T-helper 9 cell (primary cell): ENCODE measurements at places on chromosomes 3 and 15.

GRCh38 chr3:82030916-82031315 lies 269.5 kb upstream of the GBE1 start:
- no peak for DNase-seq

DNA sequence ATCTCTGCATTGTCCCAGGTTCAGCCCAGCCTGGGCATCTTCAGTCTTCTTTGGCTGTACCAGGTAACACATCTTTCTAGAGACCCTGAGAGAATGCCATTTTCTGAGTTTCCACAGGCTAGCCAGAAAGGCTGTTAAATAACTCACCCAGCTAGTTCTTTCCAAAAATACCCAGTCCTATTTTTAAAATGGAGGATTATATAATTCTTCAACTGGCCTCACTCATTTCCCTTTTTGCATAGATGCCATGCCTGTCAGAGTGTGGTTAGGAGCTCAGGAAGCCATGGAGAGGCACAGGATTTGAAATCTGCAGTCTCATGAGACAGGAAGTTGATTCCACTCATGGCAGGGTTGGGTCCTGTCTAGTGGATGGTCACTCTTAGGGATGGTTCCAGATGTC lies 39.8 kb downstream of the CEMIP start:
- DNase-seq: no peak

GRCh38 chr3:160199108-160199507 lies 26.1 kb upstream of the C3orf80 start:
- DNase-seq: no peak

- DNase-seq: no peak
Observed at GRCh38 chr15:80494351-80494751, 90.2 kb downstream of the ARNT2 start.

- DNase-seq: no peak
Observed at GRCh38 chr15:38781196-38781595, 216.6 kb upstream of the RASGRP1 start.

DNA sequence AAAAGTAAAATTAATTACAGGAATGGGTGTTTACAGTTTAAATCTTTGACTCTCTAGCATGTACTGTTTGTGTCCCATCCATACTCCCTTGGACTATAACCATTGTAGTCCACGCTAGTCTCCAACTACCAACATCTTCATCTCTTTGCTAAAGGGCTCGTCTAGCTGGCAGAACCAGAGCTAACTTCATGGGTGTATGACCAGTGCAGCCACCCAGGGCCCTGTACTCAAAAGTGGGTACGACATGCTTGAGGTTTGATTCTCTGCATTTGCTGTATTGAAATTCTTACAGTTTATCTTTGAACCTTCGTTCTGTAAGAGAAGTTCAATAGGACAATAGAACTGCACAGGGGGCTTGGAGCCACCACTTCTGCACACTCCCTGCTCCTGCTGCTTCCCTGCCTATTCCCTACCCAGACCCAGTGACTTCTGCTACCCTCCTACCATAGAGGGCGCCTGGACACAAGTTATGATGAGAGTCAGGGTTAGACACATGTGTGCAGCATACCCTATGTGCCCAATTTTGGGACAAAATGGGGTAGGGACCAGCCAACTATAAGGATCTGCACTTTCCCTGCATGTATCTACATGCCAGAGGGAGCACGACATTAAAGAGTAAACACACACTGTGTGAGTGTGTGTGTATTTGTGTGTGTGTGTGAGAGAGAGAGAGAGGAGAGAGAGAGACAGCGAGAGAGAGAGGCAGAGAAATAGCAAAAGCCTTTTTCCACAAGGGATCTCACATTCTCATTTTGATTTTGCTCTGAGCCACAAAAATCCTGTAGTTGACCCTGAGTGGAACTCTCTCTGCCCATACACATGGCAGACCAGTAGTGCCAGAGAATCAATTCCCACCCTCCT lies 59.0 kb upstream of the NECTIN3 start:
- DNase-seq: no peak

- DNase-seq: no peak
Observed at GRCh38 chr15:51641490-51642130, 19.0 kb upstream of the DMXL2 start.

DNA sequence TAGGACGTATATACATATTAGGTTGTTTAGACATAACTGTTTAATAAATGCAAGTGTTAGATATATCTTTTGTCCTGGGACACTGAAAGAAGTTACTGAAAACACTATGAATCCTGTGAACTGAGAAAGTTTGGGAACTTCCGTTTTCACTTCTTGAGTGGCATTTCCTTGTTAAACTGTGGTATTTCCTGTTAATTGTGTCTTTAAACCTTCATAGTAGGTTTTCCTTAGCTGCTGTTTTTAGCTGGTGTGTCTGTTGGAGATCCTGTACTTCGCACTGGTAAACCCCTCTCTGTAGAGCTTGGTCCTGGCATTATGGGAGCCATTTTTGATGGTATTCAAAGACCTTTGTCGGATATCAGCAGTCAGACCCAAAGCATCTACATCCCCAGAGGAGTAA lies 37.1 kb downstream of the ATP6V1A start:
- no peak for DNase-seq

- DNase-seq: no peak
Observed at GRCh38 chr3:23619705-23620637, 185.8 kb upstream of the UBE2E1 start.

GRCh38 chr3:99630815-99631214 lies 7.6 kb upstream of the COL8A1 start:
- DNase-seq: no peak

DNA sequence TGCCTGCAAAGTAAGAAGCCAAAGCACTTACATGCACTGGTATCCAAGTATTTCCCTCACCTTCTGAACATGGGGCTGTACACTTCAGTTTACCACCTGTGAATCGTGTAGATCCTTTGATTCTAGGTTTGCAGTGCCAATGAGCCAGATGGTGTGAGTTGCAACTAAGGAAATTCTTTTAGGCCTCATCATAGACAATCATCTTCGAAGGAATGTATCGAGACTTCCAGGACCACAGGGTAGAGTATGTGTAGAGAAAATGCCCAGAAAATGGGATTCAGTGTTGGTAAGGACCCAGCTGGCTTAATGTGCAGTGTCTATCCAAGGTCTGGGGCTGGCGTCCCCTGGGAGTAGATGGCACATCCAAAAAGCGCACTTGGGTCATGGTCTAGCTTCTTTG lies 323.2 kb upstream of the TPM1 start:
- DNase-seq: no peak

DNA sequence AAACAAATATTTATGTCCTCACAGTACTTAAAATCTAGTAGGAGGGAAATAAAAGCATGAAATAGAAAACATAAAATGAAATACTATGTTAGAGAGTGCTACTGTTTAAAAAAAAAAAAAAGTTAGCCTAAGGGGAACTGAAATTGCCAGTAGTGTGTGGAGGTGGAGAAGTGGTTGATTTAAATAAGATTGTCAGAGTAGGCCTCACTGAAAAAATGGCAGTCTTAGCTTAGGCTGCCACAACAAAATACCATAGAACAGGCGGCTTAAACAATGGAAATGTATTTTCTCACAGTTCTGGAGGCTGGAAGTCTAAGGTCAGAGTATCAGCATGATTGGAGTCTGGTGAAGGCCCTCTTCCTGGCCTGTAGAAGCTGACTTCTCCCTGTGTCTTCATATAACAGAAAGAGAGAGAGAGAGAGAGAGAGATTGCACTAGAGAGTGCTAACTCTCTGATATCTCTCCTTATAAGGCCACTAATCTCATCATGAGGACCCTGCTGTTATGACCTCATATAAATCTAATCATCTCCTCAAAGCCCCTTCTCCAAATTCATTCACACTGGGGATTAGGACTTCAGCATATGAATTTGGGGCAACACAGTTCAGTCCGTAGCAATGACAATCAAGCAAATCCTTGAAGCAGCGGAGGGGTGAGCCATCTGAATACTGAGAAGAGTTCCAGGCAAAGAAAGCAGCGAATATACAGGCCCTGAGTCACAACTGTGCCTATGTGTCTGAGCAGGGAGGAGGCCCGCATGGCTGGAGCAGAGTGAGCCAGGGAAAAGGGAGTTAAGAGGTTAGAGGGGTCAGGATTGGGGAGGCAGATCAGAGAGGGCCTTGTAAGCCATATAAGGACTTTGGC lies 23.6 kb upstream of the LRRC34 start:
- DNase-seq: no peak

- no peak for DNase-seq
Observed at GRCh38 chr3:132966374-132966773, 71.8 kb upstream of the TMEM108 start.

DNA sequence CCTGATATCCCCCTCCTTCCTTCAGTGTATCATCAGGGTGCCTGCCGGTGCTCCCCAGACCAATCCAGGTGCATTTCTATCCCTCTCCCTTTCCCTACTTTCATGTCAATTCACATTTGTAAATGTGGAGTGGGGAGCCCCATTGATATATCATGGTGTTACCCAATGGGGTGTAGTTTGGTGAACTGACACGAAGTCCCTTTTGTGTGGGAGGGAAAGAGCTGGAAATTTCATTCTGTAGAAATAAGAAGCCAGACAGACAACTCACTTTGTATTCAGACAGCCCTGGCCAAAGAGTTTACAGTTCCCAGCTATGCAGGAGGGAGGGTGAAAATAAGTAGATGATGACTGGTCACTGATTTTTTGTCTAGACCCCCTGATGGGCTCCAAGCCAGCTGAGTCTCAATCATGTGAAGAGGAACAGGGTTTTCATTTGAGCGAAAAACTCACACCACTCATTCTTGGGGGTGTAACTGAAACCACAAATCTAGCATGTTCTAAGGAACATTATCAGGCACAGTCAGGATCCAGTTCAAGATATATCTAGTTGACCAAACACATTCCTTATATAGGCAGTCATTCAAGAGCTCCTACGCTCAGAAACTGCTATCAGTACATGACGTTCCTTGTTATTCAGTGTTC lies 58.9 kb downstream of the LMCD1 start:
- DNase-seq: no peak

DNA sequence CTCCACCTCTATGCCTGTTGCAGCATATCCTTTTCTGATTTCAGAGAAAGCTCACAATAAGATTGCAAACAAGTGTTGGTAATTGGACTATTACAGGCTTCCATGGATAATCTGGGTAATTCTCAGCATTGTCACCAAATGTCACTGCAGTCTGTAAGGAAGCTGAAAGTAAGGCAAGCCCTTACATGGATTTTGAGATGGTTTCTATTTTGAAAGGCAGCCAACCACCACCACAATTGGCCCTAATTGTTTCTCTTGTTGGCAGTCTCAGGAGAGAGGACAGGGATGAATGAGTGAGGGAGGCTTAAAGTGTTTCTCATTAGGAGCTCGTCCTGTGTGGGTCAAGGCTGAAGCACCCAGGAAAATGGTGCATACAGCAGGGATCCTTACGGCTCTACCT lies 879.9 kb downstream of the TUSC7 start:
- DNase-seq: no peak

DNA sequence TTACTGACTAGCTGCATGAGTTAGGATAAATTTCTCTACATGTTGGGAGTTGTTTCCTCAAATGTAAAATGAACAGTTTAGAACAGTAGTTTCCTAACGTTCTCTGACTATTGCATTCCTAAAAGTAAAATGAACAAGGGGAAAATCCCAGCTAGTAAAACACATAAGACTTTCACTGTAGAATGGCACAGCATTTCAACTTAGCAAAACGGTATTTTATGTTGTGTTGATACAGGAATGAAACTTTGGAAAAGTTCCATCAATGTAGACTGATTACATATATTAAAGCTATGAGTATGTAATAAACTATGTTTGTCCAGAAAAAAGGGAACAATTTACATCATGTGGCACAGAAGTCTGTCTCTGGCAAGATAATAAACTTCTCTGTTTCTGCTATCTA lies 297.4 kb upstream of the EPHA3 start:
- no peak for DNase-seq

GRCh38 chr3:144501467-144501866 lies 529.8 kb downstream of the DIPK2A start:
- no peak for DNase-seq

DNA sequence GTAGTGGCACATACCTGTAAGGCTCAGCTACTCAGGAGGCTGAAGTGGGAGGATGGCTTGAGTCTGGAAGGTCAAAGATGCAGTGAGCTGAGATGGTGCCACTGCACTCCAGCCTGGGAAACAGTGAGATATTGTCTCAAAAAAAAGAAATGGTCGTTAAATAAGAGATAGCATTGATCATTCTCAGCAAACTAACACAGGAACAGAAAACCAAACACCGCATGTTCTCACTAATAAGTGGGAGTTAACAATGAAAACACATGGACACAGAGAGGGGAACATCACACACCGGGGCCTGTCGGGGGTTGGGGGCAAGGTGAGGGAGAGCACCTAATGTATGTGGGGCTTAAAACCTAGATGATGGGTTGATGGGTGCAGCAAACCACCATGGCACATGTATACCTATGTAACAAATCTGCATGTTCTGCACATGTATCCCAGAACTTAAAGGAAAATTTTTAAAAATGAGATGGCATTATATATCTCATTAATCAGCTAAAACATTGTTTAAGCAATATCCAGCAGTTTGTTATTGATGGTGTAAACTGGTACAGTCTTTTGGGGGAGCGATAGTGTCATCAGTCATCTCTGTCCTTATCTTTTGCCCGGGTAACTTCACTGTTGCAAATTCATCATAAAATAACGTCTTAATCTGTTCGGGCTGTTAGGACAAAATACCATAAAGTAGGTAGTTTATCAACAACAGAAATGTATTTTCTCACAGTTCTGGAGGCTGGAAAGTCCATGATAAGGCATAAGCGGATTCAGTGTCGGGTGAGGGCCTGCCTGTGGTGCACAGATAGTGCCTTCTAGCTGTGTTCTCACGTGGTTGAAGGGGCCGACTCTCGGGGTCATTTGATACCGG lies 1.7 kb upstream of the MAN2A2 start:
- DNase-seq: no peak

DNA sequence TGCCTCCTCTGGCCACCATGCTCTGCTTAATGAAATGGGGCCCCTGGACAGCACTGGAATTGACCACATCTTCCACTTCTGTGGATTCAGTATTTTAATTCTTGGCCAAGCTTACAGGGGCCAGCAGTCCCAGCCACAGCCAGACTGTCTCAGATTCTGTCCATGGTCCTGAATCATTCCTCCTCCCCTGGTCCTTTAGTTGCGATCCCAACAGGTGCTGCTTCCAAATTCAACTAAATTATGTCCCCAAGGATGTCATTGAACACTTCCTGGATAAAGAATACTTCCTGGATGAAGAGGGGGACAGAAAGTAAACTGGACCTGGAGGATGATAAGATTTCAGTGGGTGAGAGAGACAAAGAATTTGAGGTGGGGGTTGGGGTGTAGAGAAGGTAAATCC lies 111.1 kb upstream of the FOXB1 start:
- DNase-seq: no peak

GRCh38 chr3:17154941-17155340 lies 270.2 kb downstream of the PLCL2 start:
- DNase-seq: no peak

GRCh38 chr15:73832657-73833056 lies 40.7 kb upstream of the TBC1D21 start:
- no peak for DNase-seq

DNA sequence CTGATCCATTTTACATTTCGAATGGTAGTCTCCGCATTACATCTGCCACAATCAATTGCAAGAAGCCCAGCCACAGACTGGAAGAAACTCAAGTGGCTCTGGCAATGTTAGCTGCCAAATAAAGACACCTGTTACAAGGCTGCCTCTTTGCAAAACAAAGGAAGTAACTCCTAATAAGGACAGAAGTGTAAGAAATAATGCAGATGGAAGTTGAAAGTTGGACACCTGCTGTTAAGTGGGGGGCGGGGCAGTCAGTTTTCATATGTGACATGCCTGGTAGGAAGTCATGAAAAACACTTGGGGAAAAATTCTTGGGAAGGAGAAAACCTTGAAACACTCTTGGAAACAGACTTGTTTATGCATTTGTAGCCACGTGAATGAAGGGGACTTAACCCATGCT lies 54.1 kb upstream of the ATP2C1 start:
- no peak for DNase-seq
